Hepatocyte (in vitro differentiated cells): ENCODE measurements at places on chromosomes 2 and 18.

GRCh38 chr2:8627692-8628085 lies 54.2 kb upstream of the ID2 start:
- H3K4me1 ChIP-seq = peaks cover 48% of the 10 kb centered on the region
- DNase-seq = peak; percentile 90

- no peak for DNase-seq
- H3K4me1 ChIP-seq = no peaks in the 10 kb centered on the region
- no peak overlapping the region for H3K27ac ChIP-seq
- H3K4me3 ChIP-seq = no peak overlapping the region
These were observed 61.5 kb downstream of the LRP2 start for GRCh38 chr2:169300636-169301530.

- H3K4me3 ChIP-seq = no peak overlapping the region
- H3K4me1 ChIP-seq = peaks cover 17% of the 10 kb centered on the region
- no peak for DNase-seq
- H3K36me3 ChIP-seq = no peaks in the 10 kb centered on the region
- peak overlapping the region; percentile 61 for H3K27ac ChIP-seq
- no peaks in the 10 kb centered on the region for H3K27me3 ChIP-seq
These were observed 170.7 kb upstream of the SOX11 start for GRCh38 chr2:5521461-5521860.

GRCh38 chr2:145617906-145618305 lies 1098.0 kb upstream of the ZEB2 start:
- no peak overlapping the region for H3K4me3 ChIP-seq
- H3K36me3 ChIP-seq = no peaks in the 10 kb centered on the region
- H3K27ac ChIP-seq = no peak overlapping the region
- H3K27me3 ChIP-seq = no peaks in the 10 kb centered on the region

DNA sequence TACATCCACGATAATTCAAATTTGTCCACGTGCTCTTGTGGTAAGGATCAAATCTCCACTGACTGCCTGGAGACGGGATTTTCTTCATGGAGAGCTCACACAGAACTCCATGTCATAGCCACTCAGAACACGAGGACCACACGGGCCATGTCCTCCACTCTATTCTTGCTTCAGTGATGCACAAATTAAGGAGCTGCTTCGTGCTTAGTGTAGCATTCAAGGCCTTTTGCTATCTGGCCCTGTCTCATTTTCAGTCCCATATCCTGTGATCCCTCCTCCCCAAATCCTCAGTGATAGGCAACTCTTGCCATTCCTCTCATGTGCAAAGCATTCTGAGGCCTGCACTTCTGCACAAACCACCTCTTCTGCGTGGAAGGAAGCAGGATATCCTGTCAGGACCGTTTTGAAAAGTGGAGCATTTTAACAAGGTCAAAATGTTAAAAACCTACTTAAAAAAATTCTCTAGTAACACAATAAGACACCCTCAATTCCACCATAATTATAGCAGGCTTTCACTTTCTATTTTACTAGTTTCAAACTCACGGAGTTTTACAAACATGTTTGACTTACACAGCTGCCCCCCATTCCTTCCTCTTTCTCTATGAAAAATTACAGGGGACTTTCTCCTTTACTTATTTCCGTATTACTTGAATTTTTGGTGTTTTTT lies 35.2 kb downstream of the ST3GAL5 start:
- H3K4me3 ChIP-seq = no peak overlapping the region
- H3K27ac ChIP-seq = no peak overlapping the region
- no peaks in the 10 kb centered on the region for H3K36me3 ChIP-seq
- DNase-seq = no peak
- H3K4me1 ChIP-seq = no peaks in the 10 kb centered on the region

DNA sequence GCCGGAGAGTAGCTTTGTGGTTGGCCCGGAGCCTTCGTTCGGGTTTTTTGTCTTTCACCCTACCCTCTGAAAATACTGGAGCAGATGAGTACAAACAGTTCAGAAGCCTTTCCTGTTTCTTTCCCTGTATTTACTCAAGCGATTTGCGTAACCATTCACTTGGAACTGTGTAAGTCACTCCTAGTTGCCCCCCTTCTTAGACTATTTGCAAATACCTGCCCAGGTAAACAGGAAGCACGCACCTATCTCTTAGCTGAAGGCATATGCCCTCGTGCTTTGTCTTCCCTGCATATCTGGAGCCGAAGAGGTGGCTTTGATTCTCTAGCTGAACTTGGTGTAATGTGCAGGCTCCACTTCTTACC lies 1.4 kb downstream of the KCNS3 start:
- H3K4me1 ChIP-seq = peaks cover 3% of the 10 kb centered on the region
- H3K27me3 ChIP-seq = peaks cover 59% of the 10 kb centered on the region
- H3K27ac ChIP-seq = no peak overlapping the region
- peak; percentile 10 for DNase-seq
- H3K4me3 ChIP-seq = peak overlapping the region; percentile 70

- no peak overlapping the region for H3K4me3 ChIP-seq
- DNase-seq = no peak
- no peaks in the 10 kb centered on the region for H3K4me1 ChIP-seq
- no peaks in the 10 kb centered on the region for H3K27me3 ChIP-seq
These were observed 258.4 kb downstream of the CELF4 start for GRCh38 chr18:37307181-37307580.

- H3K36me3 ChIP-seq = no peaks in the 10 kb centered on the region
- no peaks in the 10 kb centered on the region for H3K4me1 ChIP-seq
- no peaks in the 10 kb centered on the region for H3K27me3 ChIP-seq
These were observed 95.0 kb downstream of the MBP start for GRCh38 chr18:77037567-77037966.

DNA sequence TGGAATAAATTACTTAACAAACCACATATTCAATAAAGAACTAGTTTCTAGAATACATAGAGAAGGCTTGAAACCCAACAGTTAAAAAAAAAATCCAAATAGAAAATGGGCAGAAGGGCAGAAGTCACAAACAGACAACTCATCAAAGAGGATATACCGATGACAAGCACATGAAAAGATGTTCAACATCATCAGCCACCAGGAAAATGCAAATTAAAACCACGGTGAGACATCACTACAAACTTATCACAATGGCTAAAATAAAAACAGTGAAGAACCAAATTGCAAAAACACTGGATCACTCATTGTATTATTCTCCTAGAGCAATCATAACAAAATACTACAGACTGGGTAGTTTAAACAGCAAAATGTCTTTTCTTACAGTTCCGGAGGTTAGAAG lies 14.5 kb downstream of the SESTD1 start:
- H3K4me3 ChIP-seq = no peak overlapping the region
- no peaks in the 10 kb centered on the region for H3K36me3 ChIP-seq
- H3K27me3 ChIP-seq = no peaks in the 10 kb centered on the region
- H3K4me1 ChIP-seq = no peaks in the 10 kb centered on the region

- no peaks in the 10 kb centered on the region for H3K36me3 ChIP-seq
- no peak overlapping the region for H3K4me3 ChIP-seq
- H3K4me1 ChIP-seq = no peaks in the 10 kb centered on the region
- no peak for DNase-seq
These were observed 199.6 kb downstream of the MYCN start for GRCh38 chr2:16139663-16140615.

DNA sequence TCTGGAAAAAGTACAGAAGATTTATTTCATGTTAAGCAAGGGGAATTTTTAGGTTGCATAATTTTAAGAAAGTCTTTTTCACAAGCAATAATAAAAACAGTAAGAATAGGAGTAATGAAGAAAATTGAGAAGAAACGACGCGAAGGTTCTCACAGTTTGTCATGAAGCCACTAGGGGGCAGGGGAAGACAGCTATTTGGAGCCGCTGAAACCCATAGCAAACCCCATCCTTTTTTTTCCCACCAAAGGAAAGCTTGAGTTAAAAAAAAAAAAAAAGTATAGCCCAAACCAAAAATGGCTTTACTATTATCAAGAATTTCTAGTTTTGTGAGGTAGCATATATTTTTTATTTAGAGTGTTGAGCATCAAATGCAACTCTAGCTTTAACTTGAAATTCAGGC lies 300.9 kb downstream of the PHLPP1 start:
- H3K4me1 ChIP-seq = no peaks in the 10 kb centered on the region
- H3K36me3 ChIP-seq = no peaks in the 10 kb centered on the region
- peaks cover 14% of the 10 kb centered on the region for H3K27me3 ChIP-seq
- no peak overlapping the region for H3K4me3 ChIP-seq
- DNase-seq = peak; percentile 84
- no peak overlapping the region for H3K27ac ChIP-seq

- no peaks in the 10 kb centered on the region for H3K36me3 ChIP-seq
- DNase-seq = no peak
- H3K4me1 ChIP-seq = no peaks in the 10 kb centered on the region
- H3K4me3 ChIP-seq = no peak overlapping the region
- peak overlapping the region; percentile 24 for H3K27ac ChIP-seq
These were observed 136.8 kb downstream of the ASB1 start for GRCh38 chr2:238563551-238563950.

GRCh38 chr2:232870018-232870765 lies at the start of gene SNORC:
TSS of gene SNORC (plus strand) at chr2:232870264. CDS start at chr2:232870342, 78 bp downstream.
- H3K27me3 ChIP-seq = no peaks in the 10 kb centered on the region
- H3K4me3 ChIP-seq = no peak within 1 kb of the TSS
- H3K36me3 ChIP-seq = no peaks in the 10 kb centered on the region
- H3K4me1 ChIP-seq = peaks cover 4% of the 10 kb centered on the region

DNA sequence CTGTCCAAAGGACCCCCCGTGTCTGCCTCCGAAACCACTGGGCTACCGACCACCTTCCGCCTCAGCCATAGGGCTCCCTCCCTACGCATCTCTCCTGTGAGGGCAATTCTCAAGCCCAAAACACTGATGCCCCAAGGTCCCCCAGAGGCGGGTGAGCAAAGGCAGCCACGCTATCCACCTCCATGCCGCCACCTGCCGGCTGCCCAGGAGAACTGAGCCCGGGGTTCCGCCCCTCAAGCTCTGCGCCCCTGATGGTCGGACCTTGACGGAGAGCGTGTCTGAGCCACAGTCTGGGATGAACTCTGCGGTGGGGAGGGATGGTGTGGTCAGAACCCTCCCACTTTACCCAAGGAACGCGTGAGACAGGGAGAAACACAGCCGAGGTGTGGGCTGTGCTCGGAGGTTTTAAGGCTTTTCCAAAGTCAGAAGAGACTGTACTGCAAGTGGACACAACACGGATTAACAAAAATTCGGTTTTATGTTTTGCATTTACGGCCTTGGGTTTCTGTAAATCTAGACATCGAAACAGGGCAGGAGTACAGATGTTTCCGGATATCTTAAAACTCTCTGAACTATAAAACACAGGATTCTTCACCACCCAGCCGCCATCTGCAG lies 114.1 kb downstream of the ZNF516 start:
- H3K4me1 ChIP-seq = no peaks in the 10 kb centered on the region
- no peaks in the 10 kb centered on the region for H3K27me3 ChIP-seq
- H3K27ac ChIP-seq = no peak overlapping the region
- no peaks in the 10 kb centered on the region for H3K36me3 ChIP-seq

- H3K27ac ChIP-seq = no peak overlapping the region
- H3K36me3 ChIP-seq = no peaks in the 10 kb centered on the region
- no peaks in the 10 kb centered on the region for H3K4me1 ChIP-seq
- no peak overlapping the region for H3K4me3 ChIP-seq
- no peaks in the 10 kb centered on the region for H3K27me3 ChIP-seq
- DNase-seq = no peak
These were observed 38.2 kb downstream of the PLEKHM3 start for GRCh38 chr2:207987025-207987716.

DNA sequence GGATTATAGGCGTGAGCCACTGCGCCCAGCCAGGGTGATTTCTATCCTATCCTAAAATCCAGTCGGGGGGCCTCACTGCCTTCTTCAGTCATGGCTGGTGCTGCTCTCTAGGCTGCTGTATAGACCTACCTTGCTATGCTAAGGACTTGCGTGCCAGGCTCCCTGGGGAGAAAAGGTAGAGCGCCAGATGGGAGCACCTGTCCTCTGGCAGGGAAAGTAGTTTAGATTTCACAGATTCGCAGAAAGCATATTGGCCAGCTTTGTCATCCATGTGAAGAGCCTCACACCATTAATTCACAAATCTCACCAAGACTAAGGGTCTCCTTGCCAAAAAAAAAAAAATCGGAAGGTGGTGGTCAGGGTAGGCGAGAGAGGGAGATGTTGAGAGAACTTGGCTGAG lies 217.6 kb downstream of the ATAD2B start:
- H3K27ac ChIP-seq = no peak overlapping the region
- no peak for DNase-seq
- H3K27me3 ChIP-seq = no peaks in the 10 kb centered on the region
- H3K36me3 ChIP-seq = no peaks in the 10 kb centered on the region
- H3K4me3 ChIP-seq = no peak overlapping the region

GRCh38 chr18:35610089-35610488 lies 28.5 kb downstream of the GALNT1 start:
- H3K4me3 ChIP-seq = no peak overlapping the region
- H3K36me3 ChIP-seq = no peaks in the 10 kb centered on the region

GRCh38 chr2:192749611-192750200 lies 555.0 kb upstream of the TMEFF2 start:
- H3K4me3 ChIP-seq = no peak overlapping the region
- H3K4me1 ChIP-seq = no peaks in the 10 kb centered on the region
- no peaks in the 10 kb centered on the region for H3K27me3 ChIP-seq
- H3K36me3 ChIP-seq = no peaks in the 10 kb centered on the region
- no peak overlapping the region for H3K27ac ChIP-seq

GRCh38 chr2:66696374-66696773 lies 261.4 kb downstream of the MEIS1 start:
- no peak overlapping the region for H3K4me3 ChIP-seq
- H3K4me1 ChIP-seq = peaks cover 32% of the 10 kb centered on the region
- H3K36me3 ChIP-seq = no peaks in the 10 kb centered on the region
- H3K27me3 ChIP-seq = no peaks in the 10 kb centered on the region
- peak overlapping the region; percentile 7 for H3K27ac ChIP-seq
- DNase-seq = no peak

GRCh38 chr2:98463988-98464771 lies 19.5 kb downstream of the INPP4A start:
- DNase-seq = no peak
- no peaks in the 10 kb centered on the region for H3K36me3 ChIP-seq
- no peak overlapping the region for H3K4me3 ChIP-seq
- no peaks in the 10 kb centered on the region for H3K27me3 ChIP-seq
- H3K4me1 ChIP-seq = peaks cover 4% of the 10 kb centered on the region

- no peak for DNase-seq
- H3K4me1 ChIP-seq = no peaks in the 10 kb centered on the region
- no peaks in the 10 kb centered on the region for H3K27me3 ChIP-seq
These were observed 27.4 kb upstream of the WIPF1 start for GRCh38 chr2:174624895-174625430.

DNA sequence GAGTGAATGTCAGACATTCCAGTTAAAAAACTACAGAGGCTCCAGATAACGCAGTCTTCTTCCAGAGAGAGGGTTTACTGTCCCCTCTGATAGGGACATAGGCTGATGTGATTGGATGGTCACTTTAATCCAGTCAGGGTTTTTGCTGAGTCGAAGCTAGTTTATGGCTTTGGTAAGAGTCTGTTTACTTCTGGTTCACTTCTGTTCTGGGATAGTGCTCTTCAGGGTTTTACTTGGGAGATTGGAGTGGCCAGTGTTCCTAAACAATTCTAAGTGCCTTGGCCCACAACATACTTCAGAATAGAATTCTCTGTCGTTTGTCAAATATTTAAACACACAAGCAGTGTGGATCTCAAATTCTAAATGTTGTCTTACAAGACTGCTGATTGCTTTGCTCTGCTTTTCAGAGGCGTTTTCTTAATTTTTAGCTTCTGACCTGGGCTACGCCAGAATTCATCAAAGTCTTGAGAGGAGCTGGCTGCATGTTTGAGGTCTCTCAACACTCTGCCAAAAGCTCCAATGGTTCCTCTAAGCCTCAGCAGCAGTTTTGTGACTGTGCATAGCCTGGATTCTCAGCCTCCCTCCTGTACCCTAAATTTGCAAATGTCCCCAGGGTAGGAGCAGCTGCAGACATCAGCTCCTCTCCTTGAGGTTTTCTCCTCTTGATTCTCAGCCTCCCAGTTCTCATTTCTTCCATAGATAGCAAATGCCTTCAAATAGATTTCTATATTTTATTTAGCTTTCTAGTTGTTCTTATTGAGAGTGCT lies 105.8 kb downstream of the BABAM2 start:
- no peaks in the 10 kb centered on the region for H3K27me3 ChIP-seq
- H3K4me3 ChIP-seq = no peak overlapping the region
